ENCODE measurements at places on chromosomes 6 and 20.

GRCh38 chr6:82086944-82087343 lies 160.6 kb downstream of the IBTK start:
- H3K27ac ChIP-seq = no peak overlapping the region
- DNase-seq = no peak
- H3K27me3 ChIP-seq = no peaks in the 10 kb centered on the region
- no peaks in the 10 kb centered on the region for H3K4me1 ChIP-seq
- H3K4me3 ChIP-seq = no peak overlapping the region

GRCh38 chr6:157755032-157755745 lies 67.9 kb upstream of the SNX9 start:
- H3K4me3 ChIP-seq = no peak overlapping the region
- H3K27ac ChIP-seq = no peak overlapping the region
- peak; percentile 32 for DNase-seq
- H3K36me3 ChIP-seq = no peaks in the 10 kb centered on the region

- H3K27me3 ChIP-seq = no peaks in the 10 kb centered on the region
- no peak for DNase-seq
- no peak overlapping the region for H3K27ac ChIP-seq
- H3K4me1 ChIP-seq = peaks cover 1% of the 10 kb centered on the region
- no peaks in the 10 kb centered on the region for H3K36me3 ChIP-seq
These were observed 11.6 kb upstream of the DSE start for GRCh38 chr6:116359131-116359530.

- no peaks in the 10 kb centered on the region for H3K36me3 ChIP-seq
- H3K4me3 ChIP-seq = peak overlapping the region; percentile 71
- DNase-seq = no peak
These were observed 2.0 kb downstream of the NEDD9 start for GRCh38 chr6:11230158-11231107.

DNA sequence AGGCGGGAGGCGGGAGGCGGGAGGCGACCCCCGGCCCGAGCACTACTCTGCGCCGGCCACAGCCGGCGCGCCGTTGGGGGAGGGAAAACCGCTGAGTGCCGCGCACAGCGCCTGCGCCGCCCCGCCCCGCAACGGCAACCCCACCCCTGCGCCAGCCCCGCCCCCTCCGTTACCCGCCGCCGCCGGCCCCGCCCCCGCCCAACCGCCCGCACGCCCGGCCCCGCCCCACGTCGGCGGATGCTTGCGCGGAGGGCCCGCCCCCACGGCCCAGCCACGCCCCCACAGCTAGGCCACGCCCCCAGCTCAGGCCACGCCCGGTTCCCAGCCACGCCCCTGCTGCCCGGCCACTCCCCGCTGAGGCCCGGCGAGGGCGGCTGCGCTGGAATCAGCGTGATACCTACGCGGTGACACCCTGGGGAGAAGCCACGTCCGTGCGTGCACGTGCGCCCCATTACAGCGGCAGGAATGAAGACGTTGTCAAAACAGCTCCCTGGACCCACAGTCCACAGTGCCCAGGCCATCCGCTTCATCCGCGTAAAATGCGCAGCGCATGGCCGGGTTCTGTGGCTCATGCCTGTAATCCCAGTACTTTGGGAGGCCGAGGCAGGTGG lies at the start of gene TCFL5:
Gene TCFL5, minus strand, starts transcription at position 97 of the 611 bp plus-strand sequence. CDS start 152 bp downstream, outside the sequence.
- H3K36me3 ChIP-seq = peaks cover 8% of the 10 kb centered on the region
- H3K27me3 ChIP-seq = no peaks in the 10 kb centered on the region
- H3K4me1 ChIP-seq = 0 out of 2 replicates have a peak, but pooled peaks cover 3% of the 10 kb centered on the region
- H3K4me3 ChIP-seq = peak within 1 kb of the TSS; percentile 100

DNA sequence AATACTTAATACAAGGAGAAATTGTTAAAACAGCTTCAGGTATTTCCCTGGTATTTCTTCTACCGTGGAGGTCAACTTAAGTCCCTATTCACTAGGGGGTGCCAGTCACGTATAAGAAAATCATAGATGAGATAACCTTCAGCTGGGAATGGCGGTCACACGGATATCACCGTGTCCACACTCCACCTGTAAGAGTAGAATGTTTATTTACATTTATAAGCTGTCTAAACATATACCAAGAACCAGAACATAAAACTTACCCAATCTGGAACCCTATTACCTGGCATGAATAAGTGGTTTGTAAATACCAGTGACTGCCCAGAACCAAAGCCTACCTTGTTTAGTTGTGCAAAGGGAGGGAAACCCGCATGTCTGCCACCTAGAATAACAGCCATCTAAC lies 1.9 kb upstream of the ELOVL4 start:
- no peaks in the 10 kb centered on the region for H3K27me3 ChIP-seq
- no peaks in the 10 kb centered on the region for H3K4me1 ChIP-seq
- H3K4me3 ChIP-seq = no peak overlapping the region

DNA sequence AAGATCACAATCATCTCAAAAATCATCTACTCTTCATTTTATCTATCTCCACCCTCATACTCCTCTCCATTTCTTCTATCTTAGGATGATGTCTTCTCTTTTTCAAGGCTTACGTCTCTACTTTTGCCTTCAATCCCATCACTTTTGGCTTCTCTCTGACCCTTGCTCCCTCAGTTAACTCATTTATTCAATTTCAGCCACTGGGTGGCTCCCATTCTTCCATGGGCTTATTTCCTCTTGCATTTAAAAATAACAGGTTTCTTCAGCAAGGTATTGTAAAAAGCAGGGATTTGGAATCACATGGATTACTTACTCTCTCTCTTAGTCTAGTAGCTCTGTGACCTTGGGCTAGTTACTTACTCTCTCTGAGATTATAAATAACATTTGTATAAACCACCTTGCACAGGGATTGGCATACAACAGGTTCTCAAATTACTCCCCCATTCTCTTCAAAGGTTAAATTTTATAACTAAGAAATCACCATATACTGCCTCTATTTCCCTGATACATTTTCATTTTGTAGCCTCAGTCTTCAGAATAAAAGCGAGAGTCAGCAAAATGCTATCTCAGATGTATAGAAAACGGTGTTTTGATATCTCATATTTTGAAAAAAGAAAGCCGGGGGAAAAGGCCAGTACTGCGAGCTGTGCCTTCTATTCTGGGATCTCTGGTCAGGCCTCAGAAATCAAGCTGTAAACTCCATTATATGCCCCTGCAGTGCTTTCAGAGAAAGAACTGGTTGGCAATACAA lies 5.5 kb downstream of the ZSCAN12 start:
- no peak overlapping the region for H3K27ac ChIP-seq
- peaks cover 39% of the 10 kb centered on the region for H3K36me3 ChIP-seq
- H3K4me3 ChIP-seq = no peak overlapping the region
- DNase-seq = peak; percentile 2
- H3K27me3 ChIP-seq = no peaks in the 10 kb centered on the region
- peaks cover 6% of the 10 kb centered on the region for H3K4me1 ChIP-seq

DNA sequence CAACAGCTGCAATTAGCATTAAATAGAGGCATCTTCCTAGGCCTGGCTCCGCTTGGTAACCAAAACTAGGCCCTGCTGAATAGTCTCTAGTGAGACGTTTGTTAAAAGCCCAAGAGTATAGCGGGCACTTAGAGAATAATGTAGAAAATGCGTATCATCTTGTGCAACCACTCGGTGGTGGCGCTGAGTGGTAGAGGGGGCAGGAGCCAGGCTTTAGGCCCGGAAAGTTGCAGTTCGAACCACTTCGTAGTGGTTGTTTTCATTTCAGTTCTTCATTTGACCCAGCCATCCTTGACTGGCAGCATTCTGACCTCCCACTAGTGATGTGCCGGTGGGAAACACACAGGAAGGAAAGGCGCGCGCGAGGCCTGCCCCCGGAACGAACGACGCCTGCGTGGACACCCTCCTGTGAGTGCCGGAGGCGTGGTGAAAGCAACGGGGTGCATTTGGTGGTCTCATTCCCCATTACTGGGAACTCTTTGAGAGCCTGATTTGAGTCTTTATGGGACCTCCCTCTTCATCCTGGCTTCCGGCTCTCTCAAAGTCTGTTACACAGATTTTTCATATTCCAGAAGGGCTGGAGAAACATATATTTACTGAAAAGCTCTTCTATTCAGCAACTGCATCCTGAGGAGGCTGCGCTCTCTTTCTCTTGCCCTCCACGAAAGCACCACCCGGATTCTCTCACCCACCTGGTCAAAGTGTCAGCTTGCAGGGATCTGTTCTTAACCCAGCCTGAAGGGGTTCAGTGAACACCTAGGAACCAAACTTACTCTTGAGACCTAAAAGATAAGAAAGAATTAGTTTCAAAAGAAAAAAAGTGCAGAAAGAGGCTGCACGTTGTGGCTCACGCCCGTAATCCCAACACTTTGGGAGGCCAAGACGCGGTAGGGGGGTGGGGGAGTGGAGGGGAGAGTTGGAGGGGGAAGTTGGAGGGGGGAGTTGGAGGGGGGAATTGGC lies 18.2 kb downstream of the GPX5 start:
- H3K4me3 ChIP-seq = peak overlapping the region; percentile 22
- DNase-seq = no peak
- no peaks in the 10 kb centered on the region for H3K36me3 ChIP-seq
- no peaks in the 10 kb centered on the region for H3K4me1 ChIP-seq
- H3K27ac ChIP-seq = no peak overlapping the region

- H3K4me1 ChIP-seq = peaks cover 13% of the 10 kb centered on the region
- DNase-seq = peak; percentile 100
- H3K36me3 ChIP-seq = no peaks in the 10 kb centered on the region
- H3K27me3 ChIP-seq = no peaks in the 10 kb centered on the region
- peak overlapping the region; percentile 85 for H3K27ac ChIP-seq
- H3K4me3 ChIP-seq = no peak overlapping the region
These were observed 502.2 kb upstream of the JARID2 start for GRCh38 chr6:14743474-14744211.

DNA sequence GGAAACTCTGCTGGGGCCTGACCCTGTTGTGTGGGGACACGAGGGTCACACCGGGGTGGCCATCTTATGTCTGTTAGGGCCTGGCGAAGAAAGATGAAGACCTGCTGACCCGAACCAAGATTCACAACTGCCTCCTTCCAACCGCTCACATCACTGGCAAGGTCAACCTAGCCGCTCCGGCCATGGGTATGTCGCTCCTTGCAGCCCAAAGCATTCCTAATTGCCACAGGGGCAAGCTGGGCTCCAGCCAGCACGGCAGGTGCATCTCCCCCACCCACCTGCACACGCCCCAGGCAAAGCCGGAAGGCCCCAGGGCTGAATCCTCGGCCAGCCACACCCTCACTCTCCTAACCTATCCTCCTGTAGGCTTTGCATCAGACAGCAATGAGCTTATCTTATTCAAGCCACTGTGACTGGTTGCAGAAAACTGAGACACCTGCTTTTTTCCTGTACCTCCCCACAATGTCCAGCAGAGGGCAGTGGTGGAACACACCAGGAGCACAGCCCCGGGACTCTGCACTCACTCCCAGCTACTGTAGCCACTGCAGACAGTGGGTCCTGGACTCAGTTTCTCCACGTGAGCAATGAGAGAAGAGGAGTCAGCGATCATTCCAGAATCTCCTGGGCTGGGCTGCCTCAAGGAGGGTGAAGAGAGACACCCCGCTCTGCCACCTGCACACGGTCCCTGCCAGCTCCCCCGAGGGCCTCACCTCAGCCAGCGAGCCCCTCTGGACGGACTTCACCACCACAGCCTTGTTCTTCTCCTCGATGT lies 170.2 kb downstream of the PREX1 start:
- 0 out of 2 replicates have a peak, but pooled peaks cover 2% of the 10 kb centered on the region for H3K27me3 ChIP-seq
- peak; percentile 69 for DNase-seq
- no peak overlapping the region for H3K27ac ChIP-seq
- peaks cover 2% of the 10 kb centered on the region for H3K4me1 ChIP-seq
- H3K36me3 ChIP-seq = no peaks in the 10 kb centered on the region
- H3K4me3 ChIP-seq = no peak overlapping the region

GRCh38 chr20:57364451-57364850 lies 13.4 kb downstream of the RAE1 start:
- no peaks in the 10 kb centered on the region for H3K27me3 ChIP-seq
- no peak for DNase-seq

DNA sequence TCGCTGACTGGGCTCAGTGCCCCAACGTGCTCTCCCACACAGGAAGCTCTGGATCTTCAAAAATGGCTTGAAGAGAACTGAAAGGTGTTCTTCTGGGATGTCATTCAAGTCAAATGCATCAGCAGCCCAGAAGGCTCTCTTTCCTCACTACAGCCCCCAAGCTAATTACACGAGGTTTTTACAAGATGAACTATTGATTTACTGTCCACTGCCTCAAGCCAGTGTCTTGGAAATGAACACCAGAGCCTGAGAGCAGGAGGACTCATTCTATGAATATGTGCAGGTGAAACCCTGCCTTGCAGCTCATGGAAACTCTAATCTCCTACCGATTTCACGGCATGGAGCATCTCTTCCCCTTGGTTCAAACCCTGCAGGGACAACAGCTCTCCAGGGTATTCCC lies 98.9 kb upstream of the CST7 start:
- no peaks in the 10 kb centered on the region for H3K36me3 ChIP-seq
- H3K27ac ChIP-seq = no peak overlapping the region
- no peaks in the 10 kb centered on the region for H3K27me3 ChIP-seq
- no peaks in the 10 kb centered on the region for H3K4me1 ChIP-seq
- H3K4me3 ChIP-seq = no peak overlapping the region

GRCh38 chr6:76706631-76707030 lies 634.2 kb upstream of the IMPG1 start:
- no peak overlapping the region for H3K27ac ChIP-seq
- no peak for DNase-seq
- H3K27me3 ChIP-seq = no peaks in the 10 kb centered on the region
- no peaks in the 10 kb centered on the region for H3K4me1 ChIP-seq
- H3K36me3 ChIP-seq = no peaks in the 10 kb centered on the region

DNA sequence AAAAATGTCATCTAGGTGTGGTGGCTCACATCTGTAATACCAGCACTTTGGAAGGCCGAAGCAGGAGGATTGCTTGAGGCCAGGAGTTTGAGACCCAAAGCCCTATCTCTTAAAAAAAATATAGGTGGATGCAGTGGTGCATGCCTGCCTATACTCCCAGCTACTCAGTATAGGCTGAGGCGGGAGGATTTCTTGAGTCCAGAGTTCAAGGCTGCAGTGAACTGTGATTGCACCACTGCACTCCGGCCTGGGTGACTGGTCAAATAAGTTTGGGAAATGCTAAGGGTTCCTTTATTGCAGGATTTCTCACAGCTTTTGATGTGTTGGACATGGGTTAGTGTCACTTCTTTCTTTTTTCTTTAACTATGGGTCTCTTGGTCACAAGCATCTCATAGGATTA lies 261.3 kb downstream of the PLCB1 start:
- no peaks in the 10 kb centered on the region for H3K27me3 ChIP-seq
- no peak overlapping the region for H3K27ac ChIP-seq
- H3K4me3 ChIP-seq = no peak overlapping the region
- peaks cover 2% of the 10 kb centered on the region for H3K4me1 ChIP-seq
- no peak for DNase-seq

DNA sequence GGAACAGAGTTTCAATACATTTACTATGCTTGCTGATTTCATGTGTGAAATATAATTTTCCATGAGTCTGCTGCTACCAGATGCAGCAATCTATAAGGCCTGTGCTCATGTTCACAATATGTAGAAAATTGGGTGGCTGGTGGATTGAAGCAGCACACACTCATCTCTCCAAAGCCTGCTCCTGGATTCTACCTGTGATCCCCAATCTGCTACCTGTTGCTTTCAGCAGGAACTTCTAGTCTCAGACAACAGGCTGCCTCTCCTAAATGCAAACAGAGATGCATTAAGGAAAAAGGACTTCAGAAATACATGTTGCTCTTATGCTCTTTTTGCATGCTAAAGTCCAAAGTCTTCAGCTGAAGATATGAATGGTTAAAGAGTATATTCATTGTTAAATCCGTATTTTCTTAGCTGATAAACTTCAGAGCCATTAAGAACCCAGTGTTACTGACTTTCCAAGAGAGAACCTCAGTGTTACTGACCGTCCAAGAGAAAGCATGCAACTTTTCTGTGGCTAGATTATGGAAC lies 30.9 kb upstream of the MCM9 start:
- no peak overlapping the region for H3K27ac ChIP-seq
- DNase-seq = no peak
- H3K4me3 ChIP-seq = no peak overlapping the region
- no peaks in the 10 kb centered on the region for H3K36me3 ChIP-seq
- peaks cover 2% of the 10 kb centered on the region for H3K27me3 ChIP-seq
